NCI-H2227 treated with DMSO at 0.1 percent for 48 hours (cell line): ENCODE measurements at places on chromosomes 5 and 9.

- no peak for DNase-seq
These were observed 34.7 kb downstream of the RETREG1 start for GRCh38 chr5:16582081-16582480.

- no peak for DNase-seq
These were observed 182.1 kb upstream of the PTGER4 start for GRCh38 chr5:40497573-40497972.

DNA sequence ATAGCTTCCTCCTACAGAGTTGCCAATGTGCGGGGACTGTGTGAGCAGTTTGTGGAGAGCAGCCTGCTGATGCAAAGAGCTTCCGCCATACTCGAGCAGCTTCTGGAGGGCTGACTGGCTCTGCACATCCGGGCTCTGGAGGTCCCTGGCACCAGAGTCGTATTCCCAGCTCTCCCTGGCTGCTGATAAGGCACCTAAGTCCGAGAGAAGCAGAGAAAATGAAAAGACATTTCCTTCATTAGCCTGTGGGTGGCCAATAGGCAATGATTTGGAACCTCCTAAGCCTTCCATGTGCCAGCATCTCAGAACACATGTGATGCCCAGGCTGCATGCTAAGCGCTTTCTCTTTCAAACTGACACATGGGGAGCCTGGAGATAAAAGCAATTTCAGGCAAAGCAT lies 94.3 kb downstream of the TSSK1B start:
- no peak for DNase-seq

- DNase-seq, result no peak
These were observed 88.1 kb upstream of the ADAMTSL1 start for GRCh38 chr9:18385696-18386490.

- DNase-seq, result no peak
These were observed 34.6 kb upstream of the NDFIP1 start for GRCh38 chr5:142074006-142074405.

GRCh38 chr9:126151686-126152134 lies 174.9 kb upstream of the MVB12B start:
- DNase-seq, result peak; percentile 18

DNA sequence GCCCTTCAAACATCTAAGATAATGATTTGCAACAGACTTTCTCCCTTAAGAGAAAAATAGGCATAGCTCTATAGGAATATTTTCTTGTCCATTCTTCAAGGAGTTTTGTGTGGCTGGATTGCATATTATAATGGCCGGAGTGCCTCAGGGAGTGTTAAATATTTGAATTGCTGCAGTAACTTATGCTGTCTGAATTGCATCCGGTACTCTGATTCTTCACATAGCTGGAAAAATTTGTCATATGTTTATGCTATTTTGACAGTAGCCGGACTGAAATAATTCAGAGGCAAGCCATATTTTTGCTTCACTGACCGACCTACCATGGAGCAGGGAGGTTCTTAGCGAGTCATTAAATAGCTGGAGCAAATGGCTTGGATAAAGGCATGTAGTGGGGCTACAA lies 621.0 kb downstream of the ACTL7B start:
- no peak for DNase-seq

DNA sequence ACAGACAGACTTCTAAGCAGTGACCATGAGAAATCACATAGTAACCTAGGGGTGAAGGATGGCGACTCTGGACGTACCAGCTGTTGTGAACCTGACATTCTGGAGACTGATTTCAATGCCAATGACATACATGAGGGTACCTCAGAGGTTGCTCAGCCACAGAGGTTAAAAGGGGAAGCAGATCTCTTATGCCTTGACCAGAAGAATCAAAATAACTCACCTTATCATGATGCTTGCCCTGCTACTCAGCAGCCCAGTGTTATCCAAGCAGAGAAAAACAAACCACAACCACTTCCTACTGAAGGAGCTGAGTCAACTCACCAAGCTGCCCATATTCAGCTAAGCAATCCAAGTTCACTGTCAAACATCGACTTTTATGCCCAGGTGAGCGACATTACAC lies 38.0 kb upstream of the CCDC152 start:
- DNase-seq, result no peak

GRCh38 chr5:81879936-81880335 lies 91.9 kb upstream of the ATG10 start:
- DNase-seq, result no peak

DNA sequence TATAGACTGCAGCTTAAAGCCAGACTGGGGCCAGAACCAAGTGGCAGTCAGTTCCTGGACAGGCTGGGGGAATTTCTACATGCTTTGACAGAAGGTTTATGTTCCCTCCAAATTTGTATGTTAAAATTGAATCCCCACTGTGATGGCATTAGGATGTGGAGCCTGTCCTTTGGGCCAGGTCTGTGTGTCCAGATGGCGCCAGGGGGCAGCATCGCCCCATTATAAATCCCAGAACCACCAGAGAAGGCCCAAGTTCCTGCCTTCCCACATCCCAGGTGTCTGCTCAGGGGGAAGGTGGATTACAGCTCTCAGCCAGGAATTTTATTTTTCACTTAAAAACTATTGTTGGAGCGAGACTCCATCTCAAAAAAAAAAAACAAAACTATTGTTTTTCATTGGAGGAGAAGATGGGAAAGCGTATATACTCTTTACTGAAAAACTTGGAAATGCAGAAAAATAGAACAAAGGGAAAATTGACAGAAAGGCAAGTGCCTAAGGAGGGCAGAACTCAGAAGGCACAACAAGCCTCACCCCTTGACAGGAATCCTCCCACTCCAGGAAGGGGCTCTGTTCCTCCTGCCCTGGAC lies 5.0 kb downstream of the IL3 start:
- no peak for DNase-seq

GRCh38 chr5:53537711-53538110 lies 22.7 kb upstream of the NDUFS4 start:
- no peak for DNase-seq

DNA sequence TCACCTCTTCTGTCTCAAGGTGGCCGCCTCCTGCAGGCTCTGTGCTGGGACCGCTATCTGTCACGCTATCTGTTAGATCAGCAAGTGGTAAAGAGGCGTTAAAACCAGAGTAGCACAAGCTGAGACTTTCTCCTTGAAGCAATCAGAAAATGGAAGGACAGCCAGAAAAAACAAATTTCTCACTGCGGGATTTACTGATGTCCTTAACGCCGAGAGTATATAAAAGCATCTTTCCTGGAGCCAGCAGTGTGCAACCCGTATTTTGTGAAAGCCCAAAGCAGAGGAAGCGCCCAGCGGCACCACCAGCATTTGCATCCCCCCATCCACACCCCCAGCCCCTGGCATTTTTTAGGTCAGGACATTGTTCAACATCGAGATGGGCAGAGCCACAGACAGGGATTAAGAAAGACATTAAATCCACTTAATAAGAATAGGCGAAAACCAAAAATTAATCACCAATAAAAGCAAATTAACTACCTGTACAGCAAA lies 48.6 kb downstream of the DUSP1 start:
- DNase-seq, result no peak

- no peak for DNase-seq
These were observed 52.1 kb downstream of the STRBP start for GRCh38 chr9:123216251-123216797.

DNA sequence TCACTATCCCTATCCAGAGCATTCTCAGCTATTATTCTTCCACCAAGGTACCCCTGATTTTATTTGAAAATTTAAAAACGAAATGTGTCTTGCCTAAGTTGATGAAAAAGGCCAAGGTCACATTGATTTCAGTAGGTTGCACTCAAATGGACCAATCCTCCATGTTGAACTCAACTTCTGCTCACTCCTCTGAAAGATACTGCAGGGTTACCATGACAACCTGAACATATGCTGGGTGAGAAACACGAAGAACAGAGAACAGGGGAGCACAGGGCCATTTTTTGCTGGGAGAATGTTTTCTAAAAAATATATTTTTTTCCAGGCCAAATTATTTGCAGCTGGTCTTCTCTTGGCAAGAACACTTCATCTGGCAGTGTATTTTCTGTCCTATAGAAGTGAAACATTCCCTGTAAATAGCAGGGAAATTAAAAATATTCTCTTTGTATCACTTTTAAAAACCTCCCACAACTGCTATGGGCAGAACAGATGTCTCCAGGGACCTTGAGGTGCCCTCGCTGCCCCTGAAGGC lies 215.9 kb downstream of the NXNL2 start:
- no peak for DNase-seq

DNA sequence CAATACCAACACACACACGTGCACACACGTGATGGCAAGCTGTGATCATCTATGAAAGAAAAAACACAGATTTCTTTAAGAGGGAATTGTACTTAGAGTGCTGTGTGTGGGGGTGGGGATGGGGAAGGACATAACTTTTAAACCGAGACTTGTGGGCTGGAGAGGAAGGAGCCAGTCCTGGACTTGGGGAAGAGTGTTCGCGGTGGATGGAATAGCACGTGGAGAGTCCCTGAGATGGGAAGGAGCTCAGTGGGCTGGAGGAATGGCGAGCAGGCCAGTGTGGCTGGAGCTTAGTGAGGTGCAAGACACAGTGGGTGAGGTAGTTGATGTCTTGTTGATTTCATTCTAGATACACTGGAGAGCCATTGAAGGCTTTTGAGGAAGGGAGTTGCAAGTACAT lies 78.5 kb downstream of the RGS3 start:
- DNase-seq, result no peak

DNA sequence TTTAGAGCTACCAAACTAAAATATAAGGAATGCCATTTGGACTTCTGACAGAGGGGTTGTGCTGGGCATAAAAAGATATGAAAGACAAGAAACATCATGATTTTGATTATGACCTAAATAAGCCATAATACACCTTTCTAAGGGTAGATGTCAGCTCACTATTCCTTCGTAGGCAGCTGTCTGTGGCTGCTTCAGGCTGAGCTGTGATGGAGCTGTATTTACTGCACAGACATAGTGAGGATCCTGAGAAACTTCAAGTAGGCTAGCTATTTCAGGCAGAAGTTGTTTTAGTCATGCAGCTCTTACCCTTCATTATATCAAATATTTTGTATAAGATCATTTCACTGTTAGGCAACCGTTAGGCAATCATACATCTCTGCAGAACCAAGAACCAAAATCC lies 511.7 kb downstream of the CDH12 start:
- no peak for DNase-seq

- peak; percentile 77 for DNase-seq
These were observed 1.6 kb upstream of the ZNF608 start for GRCh38 chr5:124747791-124748686.

- no peak for DNase-seq
These were observed 18.8 kb upstream of the SLC6A3 start for GRCh38 chr5:1464096-1464446.

DNA sequence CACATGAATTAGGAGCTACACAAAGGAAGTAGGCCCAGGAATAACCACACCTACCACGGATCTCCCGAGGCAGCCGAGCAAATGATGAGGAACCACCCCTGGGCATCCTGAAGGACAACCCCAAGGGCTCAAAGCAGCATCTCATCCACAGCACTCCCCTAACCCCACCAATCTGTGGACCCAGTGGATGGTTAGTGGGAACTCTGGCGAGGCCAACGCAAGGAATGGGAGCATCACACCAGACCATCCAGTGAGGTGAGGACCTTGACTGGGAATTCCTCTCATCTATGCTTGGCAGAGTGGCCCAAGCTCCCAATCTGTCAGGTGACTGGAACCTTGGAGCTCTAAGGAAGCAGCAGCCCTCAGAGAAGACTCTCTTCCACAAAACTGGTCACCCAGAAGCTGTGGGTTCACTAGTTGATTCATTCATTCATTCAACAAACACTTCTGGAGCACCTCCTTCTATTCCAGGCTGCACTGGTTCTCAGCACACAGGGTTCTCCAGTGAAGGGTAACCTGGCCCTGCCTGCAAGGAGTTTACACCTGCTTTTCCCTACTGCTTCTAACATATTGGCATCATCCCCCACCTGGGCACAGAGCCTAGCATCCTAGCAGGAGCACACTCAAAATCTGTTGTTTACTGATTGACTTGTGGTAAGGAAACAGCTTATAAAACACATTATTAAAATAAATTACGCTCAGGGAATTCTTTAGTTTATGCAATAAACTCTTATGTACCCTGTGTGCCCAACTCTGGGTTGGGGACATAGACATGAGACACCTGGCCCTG lies 4.9 kb downstream of the ACSL6 start:
- no peak for DNase-seq

GRCh38 chr9:130138171-130138653 lies 34.0 kb upstream of the NCS1 start:
- DNase-seq, result no peak

- no peak for DNase-seq
These were observed 105.0 kb downstream of the ACER2 start for GRCh38 chr9:19513671-19514275.

DNA sequence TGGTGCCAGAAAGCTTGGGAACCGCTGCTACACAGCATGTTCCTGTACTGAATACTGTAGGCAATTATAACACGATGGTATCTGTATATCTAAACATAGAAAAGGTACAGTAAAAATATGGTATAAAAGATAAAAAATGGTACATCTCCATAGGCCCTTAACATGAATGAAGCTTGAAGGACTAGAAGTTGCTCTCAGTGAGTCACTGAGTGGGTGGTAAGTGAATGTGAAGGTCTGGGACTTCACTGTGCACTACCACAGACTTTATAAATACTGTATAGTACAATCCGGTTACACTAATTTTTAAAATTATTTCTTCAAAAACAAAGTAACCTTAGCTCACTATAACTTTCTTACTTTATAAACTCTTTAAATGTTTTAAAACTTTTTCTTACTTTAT lies 819.9 kb upstream of the GRAMD2B start:
- no peak for DNase-seq

DNA sequence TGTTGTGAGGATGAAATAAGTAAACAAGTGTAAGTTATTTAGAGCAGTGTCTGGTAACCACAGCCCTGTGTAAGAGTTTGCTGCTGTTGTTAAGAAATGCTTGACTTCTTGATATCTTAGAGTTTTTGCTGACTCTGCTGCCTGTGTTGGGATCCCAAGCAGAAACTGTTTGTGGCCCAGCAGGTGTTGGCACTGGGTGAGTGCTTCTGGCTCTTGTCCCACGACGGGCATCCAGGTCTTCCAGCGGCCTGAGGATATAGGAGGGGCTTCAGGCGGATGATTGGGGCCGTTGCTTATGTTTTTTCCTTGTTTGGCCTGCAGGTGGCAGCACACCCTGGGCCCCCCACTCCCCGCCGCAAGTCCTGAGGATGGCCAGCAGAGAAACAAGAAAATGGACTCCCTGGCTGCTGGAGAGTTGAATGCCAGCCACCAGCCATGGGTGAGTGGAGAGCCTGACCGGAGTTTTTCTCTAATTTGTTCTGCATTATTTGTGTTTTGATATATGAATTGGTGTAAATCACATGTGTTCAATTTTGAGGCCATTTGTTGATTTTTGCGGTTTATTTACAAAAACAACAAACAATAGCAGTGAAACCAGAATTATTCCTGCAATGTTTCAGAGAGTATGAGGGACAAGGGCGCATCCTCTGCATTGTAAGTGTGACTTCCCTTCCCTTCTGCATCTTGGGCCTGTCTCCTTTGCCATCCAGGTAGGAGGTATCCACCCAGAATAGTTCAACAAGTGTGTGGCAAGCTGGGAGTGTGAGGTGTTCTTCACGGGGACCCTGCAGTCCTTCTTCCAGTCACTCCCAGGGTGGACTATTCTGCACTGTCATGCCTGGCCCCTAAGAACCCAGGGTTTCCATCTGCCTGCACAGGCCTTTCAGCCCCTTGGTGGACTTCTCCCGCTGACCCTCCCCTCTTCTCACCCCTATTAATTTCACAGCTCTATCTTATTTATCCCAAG lies 50.3 kb downstream of the SLC22A5 start:
- DNase-seq, result peak; percentile 80
